ENCODE measurements at places on chromosomes 4 and X. TPM values are rescaled to one million over a fixed set of nuclear protein-coding genes. Genes with fewer than 3 reads are reported as not detected.

Gene GPC3
- not detected for total RNA-seq

Gene ARR3
- total RNA-seq = not detected

Gene TRIML1
- not detected for total RNA-seq

Gene SPATA18
- total RNA-seq = 11.9 TPM

Gene HSFX1
- total RNA-seq = 0.55 TPM

Gene NDST3
- not detected for total RNA-seq

Gene NSG1
- total RNA-seq = not detected

Gene FBXL5
- total RNA-seq = 39.5 TPM

Gene SPACA5
- not detected for total RNA-seq

Gene ACE2
- total RNA-seq = not detected

Gene BEND4
- not detected for total RNA-seq

Gene ATG4A
- 14.5 TPM for total RNA-seq

Gene FAM149A
- total RNA-seq = not detected

Gene HEPH
- not detected for total RNA-seq

Gene C4orf50
- total RNA-seq = not detected

Gene TCP11X2
- total RNA-seq = not detected

Gene ANKRD50
- 21.2 TPM for total RNA-seq

Gene ETDA
- total RNA-seq = not detected

Gene OTC
- total RNA-seq = not detected

Gene DNAAF6
- not detected for total RNA-seq

Gene SPIN2A
- 0.12 TPM for total RNA-seq

Gene TMPRSS11D
- total RNA-seq = not detected

Gene CFAP47
- not detected for total RNA-seq

Gene EGF
- total RNA-seq = 1.7 TPM

Gene DIAPH2
- 12.7 TPM for total RNA-seq

Gene PABPC4L
- total RNA-seq = 2.9 TPM

Gene PAGE1
- total RNA-seq = not detected

Gene PDE6B
- total RNA-seq = not detected

Gene RAB40A
- not detected for total RNA-seq

Gene CLDN22
- total RNA-seq = not detected

Gene GAGE12H
- total RNA-seq = not detected

Gene PLP2
- total RNA-seq = 181 TPM

Gene PASD1
- not detected for total RNA-seq

Gene NSUN7
- not detected for total RNA-seq

Gene TACR3
- total RNA-seq = not detected

Gene SPANXA1
- total RNA-seq = 129 TPM

Gene PLP1
- total RNA-seq = 0.76 TPM

Gene RPS6KA3
- 22.7 TPM for total RNA-seq

Gene BTC
- not detected for total RNA-seq

Gene EMCN
- total RNA-seq = 0.11 TPM
